ENCODE measurements at places on chromosomes 2 and 18. TPM values are rescaled to one million over a fixed set of nuclear protein-coding genes. Genes with fewer than 3 reads are reported as not detected.

Gene LYPD1
- total RNA-seq = 12.8 TPM

Gene INHBB
- total RNA-seq = 0.52 TPM

Gene MYOM1
- total RNA-seq = 2.5 TPM

Gene CRYGC
- total RNA-seq = not detected

Gene UGT1A4
- not detected for total RNA-seq

Gene CENPA
- total RNA-seq = 2.7 TPM

Gene MTCL1
- 22.6 TPM for total RNA-seq

Gene EFEMP1
- total RNA-seq = 3,873 TPM

Gene REG3A
- total RNA-seq = not detected

Gene C2orf15
- not detected for total RNA-seq

Gene SCYGR1
- not detected for total RNA-seq

Gene TMEM87B
- 29.4 TPM for total RNA-seq

Gene INSIG2
- total RNA-seq = 36.9 TPM

Gene GALR1
- not detected for total RNA-seq

Gene NYAP2
- not detected for total RNA-seq

Gene TMEM185B
- 51.3 TPM for total RNA-seq

Gene PRSS56
- not detected for total RNA-seq

Gene VWA3B
- total RNA-seq = not detected

Gene CAD
- total RNA-seq = 37.3 TPM

Gene TUBA3D
- not detected for total RNA-seq

Gene ALPP
- not detected for total RNA-seq

Gene LBX2
- 0.59 TPM for total RNA-seq

Gene TNFRSF11A
- total RNA-seq = 3.8 TPM

Gene TTR
- total RNA-seq = not detected

Gene IL36G
- total RNA-seq = not detected

Gene INO80B
- total RNA-seq = 22.7 TPM

Gene RNF138
- 22.0 TPM for total RNA-seq

Gene PLGLB2
- total RNA-seq = 1.3 TPM

Gene SATB2
- total RNA-seq = 11.7 TPM

Gene COLEC11
- 1.4 TPM for total RNA-seq

Gene C2orf76
- 7.0 TPM for total RNA-seq

Gene ABCB11
- 0.13 TPM for total RNA-seq

Gene PTPRM
- total RNA-seq = 101 TPM

Gene RAPGEF4
- total RNA-seq = 5.0 TPM
